NCI-H2029 treated with DMSO at 0.1 percent for 48 hours (cell line): ENCODE measurements at places on chromosomes 4 and X.

DNA sequence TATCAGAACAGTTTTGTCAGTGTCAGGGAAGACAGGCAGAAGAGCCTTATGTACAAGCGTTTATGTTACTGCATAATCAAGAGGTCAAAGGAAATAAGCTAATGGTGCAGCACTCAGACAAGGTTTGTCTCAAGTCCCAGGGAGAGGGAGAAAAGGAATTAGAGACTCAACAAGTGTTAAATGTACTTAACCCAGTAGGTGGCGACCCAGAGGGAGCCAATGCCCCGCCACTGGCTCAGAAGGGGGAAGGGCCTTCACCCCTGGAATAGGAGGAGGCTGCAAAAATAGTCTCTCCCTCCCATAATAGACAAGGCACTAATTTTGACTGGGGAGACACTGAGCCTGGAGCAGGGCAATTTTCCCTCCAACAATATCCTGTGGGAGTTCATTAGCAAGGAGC is 14.1 kb upstream of the PAPSS1 start:
- no peak for DNase-seq

DNA sequence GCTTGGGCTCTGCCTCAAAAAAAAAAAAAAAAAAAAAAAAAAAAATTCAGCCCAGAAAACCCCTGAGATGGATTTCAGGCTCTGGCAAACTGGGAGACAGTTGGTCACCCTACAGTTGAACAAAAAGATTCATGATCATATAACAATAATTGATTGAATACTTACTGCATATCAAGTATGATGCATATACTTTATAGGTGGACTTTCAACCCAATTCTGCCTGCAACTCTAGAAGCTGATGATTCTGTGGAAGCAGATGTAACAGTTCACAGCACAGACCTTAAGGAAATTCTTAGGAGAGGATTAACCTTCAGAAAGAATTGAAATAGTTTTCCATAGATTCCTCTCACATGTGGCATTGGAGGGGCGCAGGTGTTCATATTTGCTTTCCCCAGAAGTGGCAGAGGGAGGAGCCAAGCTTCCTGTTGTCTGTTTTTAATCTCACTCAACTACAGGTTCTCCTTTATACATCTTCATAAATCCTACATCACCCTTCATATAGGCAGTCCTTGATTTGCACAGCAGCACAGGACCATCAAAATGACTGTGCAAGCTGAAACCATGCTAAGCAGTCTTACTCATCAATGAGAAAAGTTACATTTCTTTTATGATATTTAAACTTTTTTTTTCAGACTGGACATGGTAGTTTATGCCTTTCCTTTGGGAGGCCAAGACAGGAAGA is 149.4 kb upstream of the KLF3 start:
- no peak for DNase-seq

- DNase-seq, result no peak
Measured at GRCh38 chr4:26174027-26174426, 146.8 kb upstream of the RBPJ start.

DNA sequence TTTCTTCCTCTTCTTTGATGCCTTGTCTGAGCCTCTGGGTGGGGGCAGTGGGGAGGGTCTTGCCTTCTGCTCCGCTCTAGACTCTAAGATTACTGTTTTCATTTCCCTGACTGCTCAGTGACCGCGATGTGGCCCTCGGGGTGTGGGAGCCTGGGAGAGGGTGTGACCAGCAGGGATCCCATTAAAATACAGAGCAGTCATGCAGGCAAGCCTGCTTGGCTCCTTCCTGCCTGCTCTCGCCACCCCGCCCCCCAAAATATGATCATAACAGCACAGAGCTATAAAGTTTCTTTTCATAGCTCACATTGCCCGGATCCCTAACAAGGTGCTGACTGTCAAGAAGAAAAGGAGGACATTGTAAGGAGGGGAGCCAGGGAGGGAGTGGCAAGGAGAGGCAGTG is 332.9 kb downstream of the RAB28 start:
- DNase-seq, result no peak

DNA sequence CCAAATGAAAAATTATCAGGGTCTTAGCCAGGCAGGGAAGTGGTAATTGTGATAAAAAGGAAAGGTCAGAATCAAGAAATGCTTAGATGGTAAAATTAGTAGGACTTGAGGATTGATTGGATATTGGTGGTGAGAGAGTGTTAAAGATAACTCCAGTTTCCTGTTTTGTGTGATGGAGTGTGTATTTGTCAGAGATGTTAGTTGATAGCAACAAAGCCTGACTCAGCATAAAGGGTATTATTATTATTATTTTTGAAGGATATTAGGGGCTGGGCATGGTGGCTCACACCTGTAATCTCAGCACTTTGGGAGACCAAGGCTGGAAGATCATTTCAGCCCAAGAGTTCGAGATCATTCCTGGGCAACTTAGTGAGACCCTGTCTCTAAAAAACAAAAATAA is 23.6 kb upstream of the OGT start:
- DNase-seq, result no peak
